Stimulated activated CD4-positive, alpha-beta T cell treated with anti-CD3 and anti-CD28 coated beads, Interleukin-2, amount 100 ng/mL, for 24 hours (primary cell): ENCODE measurements at places on chromosomes 1 and 21.

DNA sequence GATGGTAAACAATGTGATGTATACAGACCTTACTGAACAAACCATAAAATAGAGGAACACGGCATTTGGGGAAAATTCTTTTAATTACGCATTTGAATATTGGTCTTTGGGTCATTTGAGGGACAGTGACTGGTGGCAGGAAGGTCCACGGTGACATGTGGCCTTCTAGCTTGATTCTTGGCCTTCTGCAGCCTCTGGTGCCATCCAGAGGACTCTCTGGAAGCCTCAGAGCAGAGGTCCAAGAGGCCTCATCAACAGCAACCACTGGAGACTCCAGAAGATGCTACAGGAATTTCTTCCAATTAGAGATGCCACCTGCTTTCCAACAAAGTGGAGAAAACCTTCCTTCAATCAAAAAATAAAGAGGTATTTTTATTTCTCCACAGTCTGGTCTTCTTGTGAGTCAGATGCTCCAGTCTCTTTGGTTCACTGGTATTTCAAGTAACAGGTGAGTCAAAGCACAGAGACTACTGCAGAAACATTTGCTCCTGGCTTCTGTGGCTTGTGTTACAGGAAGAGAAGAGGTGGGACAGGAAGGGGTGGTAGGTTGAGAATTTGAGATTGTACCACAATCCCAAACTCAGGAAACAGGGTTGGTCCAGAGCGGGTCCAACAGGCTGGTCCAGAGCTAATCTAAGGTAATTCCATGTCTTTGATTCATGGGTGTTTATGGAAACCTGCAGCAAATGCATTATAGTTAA is 2.7 kb upstream of the F5 start:
- peak; percentile 27 for DNase-seq

- DNase-seq, result no peak
Observed at GRCh38 chr1:151266821-151267220, 12.3 kb downstream of the PSMD4 start.

GRCh38 chr1:229097356-229097755 is 173.6 kb upstream of the RAB4A start:
- DNase-seq, result no peak

GRCh38 chr21:31837618-31838390 is 35.0 kb upstream of the HUNK start:
- DNase-seq, result no peak

DNA sequence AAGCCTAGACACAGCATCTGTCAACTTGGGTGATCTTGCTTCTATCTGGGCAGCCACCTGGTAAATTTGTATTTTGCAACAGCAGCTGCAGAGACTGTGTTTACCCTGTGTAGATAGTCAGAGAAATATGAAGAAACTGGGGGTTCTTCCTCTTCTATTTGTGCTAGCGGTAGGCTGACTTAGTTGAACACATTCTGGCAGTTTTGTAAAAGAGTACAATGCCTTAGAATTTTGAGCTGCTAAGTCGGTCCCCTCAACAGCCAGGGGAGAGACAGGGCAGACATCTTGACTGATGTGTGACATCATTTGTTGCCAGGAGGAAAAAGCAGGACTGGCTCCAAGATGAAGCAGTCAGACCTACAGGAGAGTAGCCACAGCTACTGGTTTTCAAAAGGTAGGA is 53.7 kb downstream of the KCNJ6 start:
- no peak for DNase-seq

DNA sequence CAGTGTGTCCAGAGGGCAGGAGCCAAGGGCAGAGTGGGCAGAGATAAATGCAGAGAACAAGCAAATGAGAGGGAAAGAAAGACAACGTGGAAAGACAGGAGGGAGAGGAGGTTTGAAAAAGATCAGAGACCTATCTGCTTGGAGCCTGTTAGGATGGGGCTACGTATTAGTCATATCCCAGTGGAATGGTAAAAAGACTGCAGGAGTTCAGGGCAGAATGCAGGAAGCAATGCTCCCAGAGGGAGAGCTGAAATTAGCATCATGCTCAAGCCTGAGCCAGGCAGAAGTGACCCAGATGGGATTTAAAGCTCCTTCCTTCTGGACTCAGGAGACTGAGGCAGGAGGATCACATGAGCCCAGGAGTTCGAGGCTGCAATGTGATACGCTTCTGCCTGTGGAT is 261.3 kb upstream of the CHRM3 start:
- DNase-seq, result no peak

DNA sequence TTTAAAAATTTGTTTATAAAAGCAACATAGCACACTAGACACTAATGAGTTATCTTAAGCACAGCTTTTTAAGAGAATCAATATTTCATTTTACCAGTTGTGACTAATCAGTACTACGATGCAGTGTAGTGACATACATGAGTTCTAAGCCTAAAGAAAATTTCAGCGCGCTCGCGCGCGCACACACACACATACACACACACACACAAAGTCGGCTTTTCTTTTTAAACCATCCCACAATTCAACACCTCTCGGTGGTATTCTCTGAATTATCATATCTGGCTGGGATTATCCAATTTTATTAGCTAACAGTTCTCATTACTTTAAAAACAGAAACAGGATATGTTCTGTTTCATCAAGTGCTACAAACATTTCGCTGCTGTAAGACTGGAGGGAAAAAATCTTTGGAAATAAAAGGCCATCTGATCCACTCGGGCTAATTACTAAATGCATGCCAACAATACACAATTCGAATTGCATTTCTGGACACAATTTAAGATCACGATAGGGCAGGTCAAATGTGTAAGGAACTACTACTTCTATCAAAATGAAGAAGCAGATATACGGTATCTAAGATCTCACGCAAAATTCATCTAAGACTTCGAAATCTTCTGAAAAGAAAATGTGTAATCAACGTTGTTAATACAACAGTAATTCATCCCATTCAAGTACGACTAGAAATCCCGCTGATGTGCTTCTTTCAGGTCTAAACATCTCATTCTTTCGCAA is 1.2 kb downstream of the TUT4 start:
- DNase-seq, result peak; percentile 51

DNA sequence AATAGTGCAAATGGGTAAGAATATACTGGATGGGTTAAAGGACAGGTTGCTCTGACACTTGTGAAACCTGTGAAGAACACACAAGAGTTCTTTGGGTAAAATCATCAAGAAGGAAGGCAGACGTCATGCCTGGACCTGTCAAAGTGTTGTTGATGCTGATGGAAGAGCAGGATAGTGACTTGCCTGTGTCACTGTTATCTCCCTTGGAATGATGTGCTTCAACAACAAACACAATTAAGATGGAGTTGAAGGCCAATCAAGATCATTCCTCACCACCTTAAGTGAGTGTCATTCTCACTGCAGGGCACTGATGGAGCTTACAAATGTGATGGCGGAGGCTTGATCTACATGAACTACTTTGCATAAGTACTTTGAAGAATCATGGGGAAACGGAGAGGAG is 73.2 kb downstream of the LRRN2 start:
- no peak for DNase-seq

- no peak for DNase-seq
Observed at GRCh38 chr1:30919025-30919881, 10.7 kb upstream of the SDC3 start.
